ENCODE measurements at places on chromosomes 5 and 9. TPM values are rescaled to one million over a fixed set of nuclear protein-coding genes. Genes with fewer than 3 reads are reported as not detected.
A peak's percentile ranks its signal among the peaks of the same experiment; 100 is the strongest.

Gene FBN2
- 0.59 TPM for total RNA-seq

DNA sequence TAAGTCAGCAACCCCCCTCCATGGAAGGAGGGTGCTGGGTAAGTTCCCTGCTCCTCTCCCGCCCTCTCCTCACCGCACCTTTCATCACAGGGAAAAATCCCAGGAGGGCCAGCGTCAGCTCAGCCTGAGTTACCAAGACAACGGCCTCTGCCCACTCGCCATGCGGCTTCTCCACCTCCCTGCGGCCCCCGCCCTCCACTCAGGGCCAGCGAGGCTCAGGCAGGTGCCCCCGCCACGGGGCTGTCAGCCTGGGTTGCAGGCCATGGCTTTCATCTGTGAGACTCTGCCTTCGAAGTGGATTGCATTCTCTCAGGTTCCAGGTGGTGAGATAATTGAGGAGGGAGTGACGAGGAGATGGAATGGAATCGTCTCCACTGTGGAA lies 27.2 kb upstream of the LAMC3 start:
- DNase-seq = no peak

DNA sequence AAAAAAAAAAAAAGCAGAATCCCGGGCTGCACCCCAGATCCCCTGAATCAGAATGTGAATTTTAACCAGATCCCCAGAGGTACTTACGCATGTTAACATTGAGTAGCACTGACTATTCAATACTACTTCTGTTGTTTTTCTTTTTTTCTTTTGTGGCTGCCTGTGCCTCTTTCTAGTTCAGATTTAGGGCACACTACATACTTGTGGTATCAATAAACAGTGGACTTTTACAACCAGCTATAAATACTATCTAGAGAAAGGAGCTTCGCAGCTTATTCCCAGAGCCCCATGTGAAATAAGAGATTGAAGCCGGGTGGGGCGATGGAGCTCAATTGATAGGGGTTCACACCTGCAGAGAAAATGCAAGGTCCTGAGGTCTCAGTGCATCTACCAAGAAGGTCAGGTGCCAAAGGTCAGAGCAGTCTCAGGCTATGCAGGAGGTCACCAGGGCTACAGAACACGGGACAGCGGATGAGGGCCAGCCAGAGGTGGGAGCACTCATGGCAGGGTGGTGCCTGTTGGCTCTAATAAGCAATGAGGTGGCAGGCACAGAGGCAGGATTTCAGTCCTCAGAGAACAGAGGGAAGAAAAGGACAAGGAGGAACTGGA lies 22.3 kb downstream of the WWC1 start:
- DNase-seq = no peak

Gene ISL1
- total RNA-seq = not detected

DNA sequence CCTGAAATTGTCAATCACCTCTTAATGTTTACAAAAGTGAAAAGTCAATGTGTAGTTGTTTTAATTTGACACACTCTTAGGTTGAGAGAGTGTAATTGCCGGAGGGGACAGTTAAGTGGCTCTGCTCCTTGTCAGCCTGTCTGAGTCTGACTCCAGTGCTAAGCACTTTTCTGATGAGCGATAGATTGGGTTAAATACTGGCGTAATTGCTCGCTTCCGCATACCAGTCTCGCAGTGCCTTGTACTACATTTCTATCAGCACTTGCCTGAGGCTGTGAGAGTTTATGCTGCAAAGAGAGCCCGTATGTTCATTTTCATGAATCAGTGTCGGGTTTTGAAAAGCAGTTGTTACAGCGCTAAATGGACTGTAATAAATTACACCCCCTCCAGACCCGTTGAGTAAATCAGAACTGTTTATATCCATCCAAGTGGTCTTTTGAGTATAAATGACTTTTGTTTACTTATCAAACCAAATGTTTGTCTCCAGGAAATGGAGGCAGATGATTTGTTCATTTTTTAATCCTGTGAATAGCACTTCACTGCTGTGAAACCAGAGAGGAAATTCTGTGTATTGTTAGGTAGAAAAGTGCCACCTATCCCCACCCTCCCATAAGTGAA lies 41.0 kb upstream of the DMRT3 start:
- DNase-seq = peak; percentile 3

- DNase-seq = no peak
These were observed 32.0 kb downstream of the SPIN1 start for GRCh38 chr9:88420227-88420626.

- peak; percentile 59 for DNase-seq
These were observed 247.1 kb upstream of the ANKRD55 start for GRCh38 chr5:56480078-56480704.

DNA sequence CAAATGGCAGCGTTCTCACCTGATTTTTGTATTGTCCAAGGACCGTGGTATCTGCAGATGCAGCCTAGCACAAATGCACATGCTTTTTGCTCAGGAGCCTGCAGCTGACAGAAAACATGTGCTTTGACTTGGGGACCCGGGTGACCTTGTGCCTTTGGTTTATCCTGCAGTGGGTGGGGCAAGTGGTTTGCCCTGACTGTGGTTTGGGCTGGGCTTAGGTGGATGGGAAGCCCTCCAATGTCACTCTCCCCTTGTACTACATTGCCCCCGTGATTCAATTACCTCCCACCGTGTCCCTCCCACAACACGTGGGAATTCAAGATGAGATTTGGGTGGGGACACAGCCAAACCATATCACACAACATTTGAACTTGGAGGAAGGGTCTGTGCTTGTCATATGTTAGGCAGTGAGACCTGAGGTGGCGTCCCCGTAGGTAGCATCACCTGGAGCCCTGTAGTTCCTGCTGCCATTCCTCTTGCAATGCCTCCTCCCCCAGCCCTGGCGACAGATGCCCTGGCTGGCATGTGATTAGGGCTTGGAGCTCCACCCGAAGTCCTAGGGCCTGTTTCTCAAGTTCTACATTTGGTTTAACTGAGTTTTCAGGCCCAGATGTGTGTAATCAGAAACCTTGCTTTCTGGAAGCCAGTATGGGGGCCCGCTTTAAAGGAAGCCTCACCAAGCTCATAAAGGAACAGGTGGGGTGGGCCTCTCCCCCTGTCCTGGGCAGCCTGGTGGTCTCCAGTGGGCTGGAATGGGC lies 2.1 kb downstream of the ANKRD33B start:
- DNase-seq = no peak

GRCh38 chr5:180128671-180129261 lies 57.2 kb upstream of the RNF130 start:
- DNase-seq = no peak

Gene AKNA
- 2.9 TPM for total RNA-seq

Measured in RPMI7951 (cell line).